ENCODE measurements at places on chromosomes 1 and 21.

GRCh38 chr1:238675221-238675620, 711.1 kb upstream of the CHRM3 start:
- no peak for DNase-seq

DNA sequence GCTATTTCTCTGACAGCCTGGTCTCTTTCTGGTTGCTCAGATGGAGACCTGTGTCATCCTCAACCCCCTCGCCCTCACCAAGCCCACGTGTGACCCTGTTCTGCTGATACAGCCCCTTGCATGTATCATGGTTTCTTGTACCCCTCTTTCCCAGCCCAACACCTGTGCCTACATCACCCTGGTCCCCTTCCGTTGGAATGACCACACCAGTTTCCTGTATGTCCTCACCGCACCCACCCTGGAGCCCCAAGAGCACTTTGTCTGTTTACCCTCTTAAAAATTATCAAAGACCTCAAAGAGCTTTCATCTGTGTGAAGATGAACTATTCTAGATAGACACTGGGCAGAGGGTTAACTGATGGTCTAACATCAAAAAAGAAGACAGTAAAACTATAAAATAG, 179.5 kb downstream of the GALNT2 start:
- DNase-seq = no peak

DNA sequence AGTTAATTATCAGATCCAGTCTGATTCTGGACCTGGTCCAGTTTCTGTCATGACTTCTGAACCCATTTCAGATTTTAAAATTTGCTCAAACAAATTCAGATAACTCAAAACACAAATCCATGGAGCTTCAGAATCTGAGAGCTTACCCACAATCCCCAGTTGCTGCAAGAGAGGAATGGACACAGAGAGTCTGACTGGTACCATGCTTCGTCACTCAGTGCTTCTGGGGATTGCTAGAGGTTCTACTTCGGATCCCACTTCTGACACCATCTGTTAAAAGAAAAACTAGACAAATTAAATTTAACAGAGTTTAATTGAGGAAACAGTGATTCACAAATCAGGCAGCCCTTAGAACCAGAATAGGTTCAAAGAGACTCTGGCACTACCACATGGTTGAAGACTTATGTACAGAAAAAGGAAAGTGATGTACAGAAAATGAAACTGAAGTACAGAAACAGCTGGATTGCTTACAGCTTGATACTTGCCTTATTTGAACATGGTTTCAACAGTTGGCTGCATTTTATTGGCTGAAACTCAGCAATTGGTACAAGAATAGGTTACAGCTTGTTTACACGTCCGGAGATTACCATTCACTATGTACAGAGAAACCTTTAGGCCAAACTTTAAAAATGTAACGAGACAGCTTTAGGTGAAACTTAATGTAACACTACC, 60.7 kb upstream of the TEKT2 start:
- no peak for DNase-seq

- no peak for DNase-seq
Observed at GRCh38 chr1:32990887-32991286, 26.3 kb upstream of the RNF19B start.

GRCh38 chr1:155019377-155020245, 14.0 kb downstream of the DCST2 start:
- DNase-seq = no peak

GRCh38 chr21:45802425-45802824, 158.9 kb downstream of the PCBP3 start:
- no peak for DNase-seq

DNA sequence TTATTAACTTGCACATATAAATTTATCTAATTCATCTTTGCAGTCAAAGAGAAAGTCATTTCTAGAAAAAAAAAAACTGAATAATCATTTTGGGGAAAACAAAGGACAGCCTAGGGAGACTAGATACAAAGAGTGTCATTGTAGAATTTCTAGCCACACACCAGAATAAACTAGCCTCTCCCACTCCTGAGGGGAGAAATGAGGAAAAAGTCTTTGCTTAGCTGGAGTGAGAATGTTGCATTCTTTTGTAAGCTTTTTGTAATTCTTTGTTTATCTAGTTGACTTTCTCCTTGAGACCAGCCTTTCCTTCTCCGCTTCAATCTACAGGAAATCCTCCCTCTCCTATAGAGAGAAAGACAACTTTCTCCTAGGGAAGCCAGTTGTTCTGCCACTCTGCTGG, 15.9 kb upstream of the CGN start:
- DNase-seq = no peak

DNA sequence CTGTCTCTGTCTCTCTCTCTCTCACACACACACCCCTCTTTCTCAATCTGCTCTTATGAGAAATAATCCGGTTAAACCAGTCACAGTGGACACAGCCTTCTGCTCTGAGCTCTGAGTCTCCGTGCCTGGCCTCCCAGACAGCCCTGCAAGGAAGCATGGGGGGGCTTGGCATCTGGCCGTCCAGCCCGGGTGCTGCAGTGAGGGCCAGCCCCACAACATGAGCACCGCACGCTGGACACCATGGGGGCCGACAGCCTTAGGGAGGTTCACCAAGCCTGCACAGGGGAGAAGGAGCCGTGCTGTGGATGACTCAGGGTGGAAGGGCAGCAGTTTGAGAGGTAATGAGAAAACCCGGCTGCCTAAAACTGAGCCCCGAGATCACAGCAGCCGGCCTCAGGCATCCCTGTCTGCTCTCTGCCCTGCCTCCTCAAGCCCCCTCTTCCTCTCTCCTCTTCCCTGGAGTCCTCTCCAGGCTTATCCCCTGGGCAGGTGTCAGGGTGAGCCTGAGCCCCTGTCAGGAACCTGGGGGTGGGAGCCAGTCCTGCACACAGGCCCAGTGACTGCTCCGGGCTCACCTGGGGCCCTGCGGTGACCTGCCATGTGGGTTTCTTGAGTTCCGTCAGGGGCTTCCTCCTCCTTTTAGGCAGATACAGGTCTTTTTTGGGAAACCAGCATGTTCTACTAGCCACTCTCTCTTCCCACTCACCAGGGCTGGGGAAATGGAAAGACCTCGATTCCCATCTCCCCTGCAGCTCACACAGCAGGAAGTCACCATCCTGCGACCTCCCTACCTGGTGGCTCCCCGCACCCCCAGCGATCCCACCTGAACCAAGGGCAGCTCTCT, 92.8 kb downstream of the ITPKB start:
- no peak for DNase-seq

GRCh38 chr1:244730153-244730933, 77.4 kb downstream of the DESI2 start:
- DNase-seq = no peak

DNA sequence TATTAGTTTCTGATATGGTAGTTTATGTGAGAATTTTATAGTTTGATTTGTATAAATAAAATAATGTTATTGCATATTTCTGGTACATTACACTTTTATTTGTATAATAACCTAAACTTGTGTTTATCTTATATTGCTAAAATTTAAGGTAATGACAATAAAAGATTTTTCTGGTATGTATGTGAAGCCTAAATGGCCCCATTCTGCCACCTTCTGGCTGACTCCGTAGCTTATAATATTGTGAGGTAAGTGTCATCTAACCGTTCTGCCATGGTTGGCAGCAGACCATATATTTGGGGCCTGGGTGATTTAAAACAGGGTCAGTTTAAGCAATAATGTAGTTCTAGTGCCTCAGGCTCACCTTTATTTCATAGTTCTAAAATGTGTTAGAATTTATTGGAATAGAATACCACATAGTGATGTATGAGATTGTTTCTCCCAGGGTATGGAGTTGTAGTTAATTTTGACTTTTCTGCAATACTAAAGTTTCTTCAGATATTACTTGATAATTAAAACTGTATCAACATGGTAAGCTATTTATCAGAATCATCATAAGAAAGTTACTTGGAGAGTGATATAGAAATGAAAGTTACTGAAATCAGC, 21.2 kb upstream of the PRKACB start:
- DNase-seq = peak; percentile 4

DNA sequence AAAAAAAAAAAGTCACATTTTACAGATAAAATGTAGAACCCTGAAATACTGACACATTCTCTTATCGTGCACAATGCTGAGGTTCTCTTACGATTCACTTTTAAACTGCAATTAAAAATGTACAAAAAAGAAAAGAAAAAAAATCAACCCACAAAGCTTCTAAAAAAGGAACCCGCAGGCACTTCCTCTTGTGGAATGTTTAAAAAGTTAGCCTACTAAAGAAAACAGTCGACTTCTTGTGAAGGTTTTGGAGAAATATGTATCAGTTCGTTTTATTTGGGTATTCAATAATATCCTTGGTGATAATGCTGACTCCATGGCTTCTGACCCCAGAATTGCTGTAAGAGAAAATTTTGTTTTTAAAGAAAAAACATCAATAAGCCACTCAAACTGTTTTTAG, 10.2 kb downstream of the HNRNPU start:
- DNase-seq = no peak

DNA sequence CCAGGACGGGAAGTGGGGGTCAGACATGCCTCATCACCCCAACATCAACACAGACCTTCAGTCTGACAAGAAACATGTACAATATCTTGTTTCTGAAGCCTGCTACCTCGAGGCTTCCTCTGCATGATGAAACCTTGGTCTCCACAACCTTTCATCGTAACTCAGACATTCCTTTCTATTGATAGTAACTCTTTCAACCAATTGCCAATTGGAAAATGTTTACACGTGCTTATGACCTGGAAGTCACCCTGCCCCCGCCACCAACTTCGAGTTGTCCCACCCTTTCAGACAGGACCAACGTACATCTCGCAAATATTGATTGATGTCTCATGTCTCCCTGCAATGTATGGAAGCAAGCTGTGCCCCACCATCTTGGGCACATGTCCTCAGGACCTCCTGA, 159.5 kb downstream of the ETS2 start:
- no peak for DNase-seq

DNA sequence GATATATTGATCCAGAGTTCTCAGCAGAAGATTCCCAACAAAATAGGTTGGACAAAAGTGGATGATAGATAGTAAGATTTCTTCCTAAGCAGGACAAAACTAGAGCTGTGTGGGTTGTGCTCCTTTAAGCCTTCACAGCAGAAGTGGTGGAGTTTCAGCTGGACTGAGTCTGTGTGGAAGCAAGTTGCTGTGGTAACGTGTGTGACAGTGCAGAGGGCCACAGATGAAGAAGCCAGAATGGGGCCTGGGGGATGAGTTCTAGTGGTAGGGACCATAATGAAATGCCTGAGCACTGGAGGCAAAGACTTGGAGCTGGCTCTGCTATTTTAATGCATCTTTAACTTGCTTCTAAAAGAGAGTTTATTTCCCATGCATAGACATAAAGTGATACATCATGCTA, 238.7 kb upstream of the POGK start:
- no peak for DNase-seq

DNA sequence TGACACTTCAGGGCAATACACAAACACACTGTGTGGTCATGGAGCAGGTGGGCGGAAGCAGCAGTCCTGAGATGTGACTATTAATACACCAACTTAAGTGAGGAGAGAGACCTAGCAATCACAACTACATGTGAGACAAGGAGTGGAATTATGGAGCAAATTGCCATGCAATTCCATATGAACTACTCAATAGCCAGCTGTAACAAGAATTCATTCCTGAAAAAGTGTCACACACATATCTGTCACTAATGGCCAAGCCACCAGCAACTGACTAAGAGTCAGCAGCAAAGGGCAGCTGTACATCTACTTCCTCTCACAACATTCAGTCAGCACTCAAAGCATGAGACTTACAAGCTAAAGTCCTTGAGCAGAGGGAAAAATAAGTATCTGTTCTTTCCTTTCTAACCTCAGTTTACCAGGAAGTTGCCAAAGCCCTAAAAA, 46.2 kb downstream of the GPR3 start:
- no peak for DNase-seq

DNA sequence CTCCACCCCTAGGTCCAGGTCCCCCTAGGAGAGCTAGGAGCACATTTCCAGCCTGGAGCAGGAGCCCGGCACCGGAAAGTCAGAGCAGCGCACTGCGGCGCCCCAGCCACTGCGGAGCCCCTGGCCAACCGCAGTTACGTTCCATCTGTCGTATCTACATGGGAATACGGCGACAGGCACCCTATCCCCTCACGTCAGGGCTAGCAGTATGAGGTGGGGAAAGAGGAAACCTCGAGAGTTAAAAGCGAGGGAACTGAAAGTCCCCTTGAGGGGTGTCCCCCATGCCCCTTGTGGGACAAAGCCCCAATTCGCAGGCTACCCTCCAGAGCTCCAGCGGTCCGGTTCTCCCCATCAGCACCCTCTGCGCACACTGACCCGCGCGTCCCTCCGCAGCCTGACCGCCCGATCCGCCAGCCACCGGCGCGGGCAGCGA, 995 bp downstream of the COLGALT2 start:
- no peak for DNase-seq

DNA sequence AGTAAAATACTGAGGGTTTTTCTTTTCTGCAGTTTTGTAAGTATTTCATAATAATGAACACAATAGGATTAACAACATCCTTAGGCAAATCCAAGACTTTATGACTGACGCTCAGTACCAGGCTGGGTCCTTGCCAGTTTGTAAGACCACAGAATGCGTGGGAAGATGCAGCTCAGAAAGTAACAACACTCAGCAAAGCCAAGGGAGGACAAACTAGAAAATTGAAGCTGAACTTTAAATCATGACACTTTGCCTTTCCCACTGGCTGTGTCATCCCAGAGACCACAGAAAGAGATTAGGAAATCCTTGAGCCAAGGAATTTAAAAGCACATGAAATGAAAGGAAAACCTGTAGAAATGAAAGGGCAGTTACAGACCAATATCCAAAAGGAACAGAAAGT, 426.3 kb upstream of the CHRM3 start:
- DNase-seq = no peak

DNA sequence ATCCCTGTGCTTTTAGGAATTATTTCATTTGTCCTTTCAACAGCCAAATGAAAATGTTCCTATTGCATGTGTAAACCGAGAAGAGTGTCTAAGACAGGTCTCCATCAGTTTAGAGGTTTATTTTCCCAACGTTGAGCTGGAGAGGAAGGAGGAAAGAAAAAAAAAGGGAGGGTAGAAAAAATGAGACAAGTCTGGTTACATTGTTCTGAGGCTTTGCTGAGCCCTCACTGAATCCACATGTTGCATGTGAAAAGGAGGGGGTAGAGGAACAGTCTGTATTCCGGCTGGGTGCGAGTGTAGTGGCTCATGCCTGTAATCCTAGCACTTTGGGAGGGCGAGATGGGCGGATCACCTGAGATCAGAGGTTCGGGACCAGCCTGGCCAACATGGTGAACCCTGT, 19.2 kb upstream of the PDIK1L start:
- DNase-seq = no peak

DNA sequence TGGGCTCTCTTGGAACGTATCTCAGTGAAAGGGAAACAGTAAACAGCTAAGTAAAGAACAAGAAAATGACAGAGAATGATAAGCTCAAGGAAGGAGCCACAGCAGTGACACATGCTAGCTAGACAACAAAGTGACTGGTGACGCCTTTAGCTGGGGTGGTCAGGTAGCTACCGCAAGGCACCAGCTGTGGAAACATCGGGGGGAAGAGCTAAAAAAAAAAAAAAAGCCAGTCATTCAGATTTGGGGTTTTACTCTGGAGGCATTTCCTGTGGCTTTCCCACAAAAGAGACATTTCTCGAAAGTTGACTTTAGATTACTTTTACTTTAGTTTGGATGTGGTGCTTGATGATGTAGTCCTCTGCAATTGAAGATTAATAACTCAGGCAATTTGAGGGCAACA, 2.1 kb downstream of the FHAD1 start:
- no peak for DNase-seq

GRCh38 chr1:21149855-21150432, 26.8 kb downstream of the EIF4G3 start:
- DNase-seq = no peak
